ENCODE measurements at places on chromosomes 6 and 20.

DNA sequence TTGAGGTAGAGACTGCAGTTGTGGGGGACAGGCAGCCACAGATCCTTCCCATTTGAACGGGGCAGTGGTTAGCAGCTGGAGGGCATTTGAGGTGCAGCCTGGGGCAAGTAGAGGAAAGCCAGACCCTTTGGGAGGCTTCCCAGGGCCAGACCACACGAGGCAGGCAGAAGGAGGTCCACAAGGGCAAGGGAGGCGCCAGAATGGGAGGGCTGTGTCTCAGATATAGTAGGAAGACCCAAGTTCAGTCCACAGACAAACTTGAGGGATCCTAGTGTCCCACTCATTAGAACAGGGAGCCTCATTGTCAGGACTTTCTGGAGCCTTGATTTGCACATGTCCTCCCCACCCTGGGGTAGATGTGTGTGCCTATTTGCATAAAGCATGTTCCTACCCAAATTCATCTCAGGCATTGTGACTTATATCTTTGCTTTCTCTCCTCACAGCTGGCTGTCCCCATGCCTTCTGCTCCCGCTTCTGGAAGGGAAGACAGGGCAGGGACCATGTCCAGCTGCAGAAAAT is 166.0 kb downstream of the VEGFA start:
- no peak for DNase-seq

DNA sequence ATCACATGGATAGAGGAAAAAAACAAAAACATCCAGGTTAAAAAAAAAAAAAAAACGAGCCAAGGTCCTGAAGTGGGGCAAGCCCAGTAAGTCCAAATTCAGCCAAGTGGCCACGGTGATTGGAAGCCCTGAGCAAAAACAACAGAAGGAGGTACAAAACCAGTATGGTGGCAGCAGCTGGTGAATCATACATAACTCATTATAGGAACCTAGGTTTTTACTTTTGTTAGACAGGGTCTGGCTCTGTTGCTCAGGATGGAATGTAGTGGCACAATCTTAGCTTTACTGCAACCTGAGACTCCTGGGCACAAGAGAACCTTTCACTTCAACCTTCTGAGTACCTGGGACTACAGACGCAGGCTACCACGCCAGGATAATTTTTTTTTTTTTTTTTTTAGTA is 22.7 kb upstream of the MYB start:
- no peak for DNase-seq

GRCh38 chr20:43372051-43372450 is 85.6 kb upstream of the SRSF6 start:
- DNase-seq: no peak

DNA sequence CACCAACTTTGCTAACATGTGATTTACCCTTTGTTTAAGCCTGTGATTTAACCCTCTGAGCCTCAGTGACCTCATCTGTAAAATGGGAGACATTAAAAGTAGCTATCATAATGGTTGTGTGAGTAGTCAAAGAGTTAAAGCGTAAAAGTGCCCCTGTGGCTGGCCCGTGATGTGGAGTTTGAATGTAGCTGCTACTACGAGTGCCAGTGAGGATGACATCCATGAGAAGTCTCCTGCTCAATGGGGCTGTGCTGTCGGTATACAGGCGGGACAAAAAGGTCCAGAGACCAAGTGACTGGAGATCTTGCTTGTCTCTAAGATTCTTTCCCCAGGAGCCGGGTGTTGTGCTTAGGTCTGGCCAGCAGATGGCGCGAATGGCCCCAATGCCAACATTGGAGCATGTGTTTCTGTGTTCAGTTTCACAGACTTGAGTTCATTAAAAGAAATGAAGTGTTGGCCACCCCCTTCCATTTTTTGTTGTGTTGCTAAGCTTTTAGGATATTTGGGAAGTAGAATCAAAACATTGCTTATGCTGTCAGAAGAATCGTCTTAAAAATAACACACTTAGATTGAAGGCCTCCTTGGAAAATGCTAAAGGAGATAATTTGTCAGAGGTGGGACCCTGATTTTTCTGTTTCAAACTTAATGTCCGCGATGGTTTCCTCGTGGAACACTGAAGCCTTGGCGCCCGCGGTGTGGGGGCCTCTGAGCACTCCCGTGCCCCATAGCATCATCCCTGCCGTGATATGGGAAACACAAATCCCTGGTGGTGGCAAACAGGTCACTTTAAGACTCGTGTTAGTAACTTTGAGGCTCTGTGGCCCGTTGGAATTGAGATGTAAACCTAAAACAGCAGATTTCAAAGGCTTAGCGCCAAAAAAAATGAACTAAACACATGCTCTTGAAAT is 9.3 kb upstream of the RBM38 start:
- no peak for DNase-seq

- no peak for DNase-seq
Measured at GRCh38 chr6:163086624-163086920, 327.9 kb upstream of the QKI start.

DNA sequence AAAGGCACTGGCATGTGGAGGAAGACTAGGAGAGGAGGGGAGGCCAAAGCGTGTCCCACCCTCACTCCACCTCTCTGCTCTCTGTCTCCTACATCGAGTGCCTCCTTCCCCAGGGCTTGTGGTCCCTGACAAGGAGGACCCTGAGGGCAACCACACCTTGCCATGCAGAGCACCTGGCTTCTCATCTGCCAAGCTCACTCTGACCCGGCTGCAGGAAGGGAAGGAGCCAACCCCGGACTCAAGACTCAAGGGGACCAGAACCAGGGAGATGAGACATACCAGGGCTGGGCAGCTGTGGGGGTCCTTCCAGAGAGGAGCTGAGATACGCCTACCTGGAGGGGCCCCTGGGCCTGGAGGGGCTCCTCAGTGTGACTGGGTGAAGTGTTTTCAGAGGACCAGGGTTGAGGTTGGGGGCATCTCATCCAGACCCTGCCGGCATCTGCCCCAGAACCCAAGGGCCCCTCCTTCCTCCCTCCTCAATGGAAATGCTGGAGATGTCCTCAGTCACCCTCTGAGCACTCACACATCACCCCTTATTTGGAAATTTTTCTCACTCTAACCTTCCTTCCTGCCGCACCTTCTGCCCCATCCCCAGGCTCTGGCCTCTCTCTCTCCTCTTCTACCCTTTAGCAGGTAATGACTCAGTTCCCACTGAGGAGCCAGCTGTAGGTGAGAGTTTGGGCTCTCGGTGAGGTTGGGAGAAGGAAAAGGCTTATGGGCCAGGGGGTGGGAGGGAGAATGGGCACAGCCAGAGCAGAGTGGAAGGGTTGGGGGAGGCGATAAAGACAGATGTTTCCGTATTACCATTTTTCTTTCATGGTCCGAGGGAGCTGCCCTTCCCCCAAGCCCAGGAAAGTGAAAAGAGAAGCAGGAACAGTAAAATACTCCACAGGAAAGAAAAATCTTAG is 32.0 kb upstream of the POU5F1 start:
- DNase-seq: no peak

DNA sequence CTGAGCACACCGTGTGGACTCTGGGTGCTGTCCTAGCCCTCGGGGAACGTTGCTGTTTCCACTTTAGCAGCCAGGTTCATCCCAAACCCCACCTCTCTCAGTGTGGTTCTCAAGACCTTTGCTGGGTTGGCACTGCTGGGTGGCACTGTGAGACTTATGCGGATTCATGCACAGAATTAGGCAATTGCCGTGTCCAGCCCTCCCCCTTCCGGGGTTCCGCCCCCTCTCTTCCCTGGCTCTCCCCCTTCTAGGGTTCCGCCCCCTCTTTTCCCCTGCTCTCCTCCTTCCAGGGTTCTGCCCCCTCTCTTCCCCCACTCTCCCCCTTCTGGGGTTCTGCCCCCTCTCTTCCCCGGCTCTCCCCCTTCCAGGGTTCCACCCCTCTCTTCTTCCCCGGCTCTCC is 39.8 kb upstream of the SLCO4A1 start:
- DNase-seq: no peak

Data from T-helper 22 cell (primary cell).